T-helper 17 cell (primary cell): ENCODE measurements at places on chromosomes 16 and 17.

GRCh38 chr16:67229906-67230808 is 3.2 kb downstream of the TMEM208 start:
- DNase-seq: no peak

DNA sequence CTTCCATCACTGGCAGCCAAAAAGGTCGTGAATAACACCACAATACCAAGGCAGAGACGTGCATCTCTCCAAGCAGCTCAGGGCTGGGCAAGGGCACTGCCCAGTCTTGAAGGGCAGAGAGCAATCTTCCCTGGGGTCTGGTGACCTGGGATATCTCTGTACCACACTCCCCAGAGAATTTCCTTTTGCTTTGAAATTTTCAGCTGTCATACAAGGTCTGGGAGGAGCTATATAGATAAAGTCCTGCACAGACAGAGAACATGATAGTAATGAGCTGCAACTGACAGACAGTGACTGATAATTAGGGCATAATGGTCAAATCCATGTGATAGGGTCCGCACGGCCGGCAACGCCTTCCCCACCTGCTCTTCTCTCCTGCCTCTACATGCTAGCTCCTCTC is 68.2 kb downstream of the DYNLRB2 start:
- no peak for DNase-seq

GRCh38 chr16:23395732-23396131 is 57.3 kb downstream of the COG7 start:
- no peak for DNase-seq

DNA sequence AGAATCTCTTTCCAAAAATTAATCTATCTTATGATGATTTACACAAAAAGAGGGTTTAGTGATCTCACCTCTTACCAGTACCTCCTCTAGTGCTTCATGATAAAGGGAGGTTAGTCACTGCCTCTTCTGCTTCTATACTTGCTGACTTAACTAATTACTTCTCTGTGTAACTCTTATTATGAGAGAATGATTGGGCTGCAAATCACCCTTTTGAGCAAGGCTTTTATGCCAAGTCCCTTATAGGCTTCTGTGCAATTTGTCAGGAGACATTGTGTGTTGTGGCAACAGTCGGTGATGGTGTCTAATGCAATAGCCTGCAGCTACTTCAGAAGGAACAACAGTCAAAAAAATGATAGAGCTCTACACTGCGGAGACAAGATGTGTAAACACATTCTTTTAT is 1568.1 kb upstream of the GOT2 start:
- DNase-seq: no peak

DNA sequence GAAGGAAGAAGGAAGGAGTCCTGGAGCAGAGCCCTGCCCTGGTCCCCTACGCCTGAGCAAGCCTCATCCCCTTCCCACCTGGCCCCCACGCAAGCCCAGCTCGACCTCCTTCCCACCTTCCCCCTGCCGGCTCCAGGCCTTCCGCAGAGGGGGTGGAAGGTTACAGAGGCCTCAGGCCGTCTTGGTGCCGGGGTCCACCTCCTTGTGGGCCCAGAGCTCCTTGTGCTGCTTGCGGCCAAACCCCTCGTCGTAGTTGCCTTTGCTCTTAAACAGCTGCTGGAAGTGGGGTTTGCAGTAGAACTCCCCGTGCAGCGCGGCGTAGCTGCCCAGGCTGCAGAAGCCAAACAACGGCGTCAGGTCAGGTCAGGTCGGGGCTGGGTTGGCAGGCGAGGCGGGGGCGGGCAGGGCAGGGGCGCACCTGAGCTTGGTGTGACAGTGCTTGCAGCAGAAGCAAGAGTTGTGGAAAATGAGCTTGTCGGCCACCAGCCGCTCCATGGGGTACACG is 1.5 kb downstream of the LIMD2 start:
- DNase-seq: no peak

DNA sequence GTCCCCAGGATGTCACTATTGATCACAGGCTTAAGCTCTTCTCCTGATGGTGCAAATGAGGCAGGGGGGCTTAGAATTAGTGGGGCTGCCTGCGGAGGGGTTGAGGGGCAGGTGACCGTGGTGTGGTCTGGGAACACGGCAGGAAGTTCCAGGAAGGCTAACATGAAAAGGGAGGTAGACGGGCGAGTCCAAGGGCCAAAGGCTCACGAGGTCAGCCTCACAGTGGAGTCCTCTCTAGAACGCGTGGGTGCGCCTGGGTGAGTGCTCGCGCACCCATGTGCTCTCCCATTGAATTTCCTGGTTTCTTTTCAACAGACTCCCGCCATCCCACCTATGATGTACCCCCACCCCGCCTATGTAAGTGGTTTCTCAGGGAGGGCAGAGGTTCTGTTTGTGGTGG is 15.2 kb downstream of the LGALS9 start:
- DNase-seq: no peak

GRCh38 chr16:30429418-30429677 is 482 bp downstream of the DCTPP1 start:
- DNase-seq: no peak

GRCh38 chr17:31580706-31581490 is 189.4 kb downstream of the RAB11FIP4 start:
- no peak for DNase-seq

GRCh38 chr16:80161799-80162739 is 378.7 kb upstream of the DYNLRB2 start:
- no peak for DNase-seq
